ENCODE measurements at places on chromosomes 6 and 20.

DNA sequence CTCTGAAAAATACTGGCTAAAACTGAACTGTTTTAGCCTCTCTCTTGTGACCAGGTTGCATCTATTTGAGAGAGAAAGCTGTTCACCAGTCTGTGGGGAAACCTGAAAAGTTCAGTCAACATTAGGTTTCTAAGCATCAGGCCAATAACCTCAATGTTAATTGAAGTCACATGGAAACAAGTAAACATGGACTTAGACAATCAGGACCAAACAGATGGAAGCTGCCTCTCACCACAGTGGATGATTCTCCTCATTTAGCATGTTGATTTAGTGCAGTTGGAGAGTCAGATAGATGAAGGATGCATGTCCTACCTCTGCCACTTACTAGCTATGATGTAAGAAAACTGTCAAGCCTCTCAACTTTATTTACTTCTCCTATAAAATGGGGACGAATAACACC is 18.2 kb downstream of the SCGN start:
- DNase-seq, result no peak

DNA sequence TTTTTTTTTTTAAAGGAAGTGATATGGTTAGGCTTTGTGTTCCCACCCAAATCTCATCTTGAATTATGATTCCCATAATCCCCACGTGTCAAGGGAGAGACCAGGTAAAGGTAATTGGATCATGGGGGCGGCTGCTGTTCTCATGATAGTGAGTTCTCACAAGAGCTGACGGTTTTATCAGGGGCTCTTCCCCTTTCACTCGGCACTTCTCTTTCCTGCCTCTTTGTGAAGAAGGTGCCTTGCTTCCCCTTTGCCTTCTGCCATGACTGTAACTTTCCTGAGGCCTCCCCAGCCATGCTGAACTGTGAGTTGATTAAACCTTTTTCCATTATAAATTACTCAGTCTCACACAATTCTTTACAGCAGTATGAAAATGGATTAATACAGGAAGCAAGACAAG is 64.3 kb downstream of the ZFP64 start:
- no peak for DNase-seq

- no peak for DNase-seq
These were observed 22.7 kb downstream of the SNAI1 start for GRCh38 chr20:50005471-50005981.

DNA sequence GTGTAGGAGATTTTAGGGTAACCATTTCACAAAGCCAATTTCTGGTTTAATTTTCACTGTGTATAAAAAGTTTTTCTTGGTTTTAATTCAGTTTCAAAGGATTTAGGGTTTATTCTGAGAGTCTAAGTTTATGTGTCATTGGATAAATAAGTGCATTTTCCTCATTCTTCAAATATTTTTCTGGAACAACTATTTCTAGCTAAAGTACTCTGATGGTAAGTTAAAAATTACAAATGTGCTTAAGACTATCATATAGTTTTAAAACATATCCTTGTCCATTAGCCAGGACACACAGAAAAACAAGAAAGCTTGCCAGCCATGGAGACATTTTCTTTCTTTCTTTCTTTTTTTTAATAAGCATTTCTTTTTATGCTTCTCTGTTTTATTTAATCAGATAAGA is 333.0 kb downstream of the RFPL4B start:
- DNase-seq, result no peak

DNA sequence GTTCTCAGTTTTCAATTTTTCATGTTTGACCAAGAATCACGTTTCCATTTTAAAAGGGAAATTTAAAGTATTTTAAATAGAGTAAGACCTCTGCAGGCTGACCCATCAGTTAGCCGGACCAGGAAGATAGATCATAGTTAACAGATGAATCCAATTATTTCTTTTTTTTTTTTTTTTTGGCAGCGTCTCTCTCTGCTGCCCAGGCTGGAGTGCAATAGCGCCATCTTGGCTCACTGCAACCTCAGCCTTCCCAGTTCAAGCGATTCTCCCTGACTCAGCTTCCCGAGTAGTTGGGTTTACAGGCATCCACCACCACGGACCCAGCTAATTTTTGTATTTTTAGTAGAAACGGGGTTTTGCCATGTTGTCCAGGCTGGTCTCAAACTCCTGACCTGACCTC is 256.7 kb upstream of the CNR1 start:
- no peak for DNase-seq

- DNase-seq, result peak; percentile 41
These were observed 1027.2 kb upstream of the GJE1 start for GRCh38 chr6:141105481-141105880.

GRCh38 chr6:38214159-38214558 is 394.6 kb downstream of the ZFAND3 start:
- DNase-seq, result no peak

- no peak for DNase-seq
These were observed 61.4 kb upstream of the RIN2 start for GRCh38 chr20:19696620-19697019.

DNA sequence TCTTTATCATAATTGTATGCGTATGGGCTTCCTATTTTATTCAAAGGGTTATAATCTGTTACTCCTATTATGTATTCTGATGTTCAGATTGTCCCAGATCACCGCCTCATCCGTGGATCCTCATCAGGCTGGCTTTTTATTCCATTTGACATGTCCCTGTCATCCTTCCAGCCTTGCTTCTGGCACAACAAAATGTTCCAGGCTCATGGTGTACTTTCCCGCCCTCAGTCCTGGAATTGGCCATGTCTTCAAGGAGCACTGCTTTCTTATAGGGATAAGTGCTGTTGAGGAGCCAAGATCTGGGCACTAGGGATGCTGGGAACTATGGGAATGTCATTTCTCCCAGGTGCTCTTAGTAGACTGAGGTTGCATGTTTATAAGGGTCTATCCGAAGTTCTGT is 207.8 kb downstream of the JARID2 start:
- DNase-seq, result no peak

DNA sequence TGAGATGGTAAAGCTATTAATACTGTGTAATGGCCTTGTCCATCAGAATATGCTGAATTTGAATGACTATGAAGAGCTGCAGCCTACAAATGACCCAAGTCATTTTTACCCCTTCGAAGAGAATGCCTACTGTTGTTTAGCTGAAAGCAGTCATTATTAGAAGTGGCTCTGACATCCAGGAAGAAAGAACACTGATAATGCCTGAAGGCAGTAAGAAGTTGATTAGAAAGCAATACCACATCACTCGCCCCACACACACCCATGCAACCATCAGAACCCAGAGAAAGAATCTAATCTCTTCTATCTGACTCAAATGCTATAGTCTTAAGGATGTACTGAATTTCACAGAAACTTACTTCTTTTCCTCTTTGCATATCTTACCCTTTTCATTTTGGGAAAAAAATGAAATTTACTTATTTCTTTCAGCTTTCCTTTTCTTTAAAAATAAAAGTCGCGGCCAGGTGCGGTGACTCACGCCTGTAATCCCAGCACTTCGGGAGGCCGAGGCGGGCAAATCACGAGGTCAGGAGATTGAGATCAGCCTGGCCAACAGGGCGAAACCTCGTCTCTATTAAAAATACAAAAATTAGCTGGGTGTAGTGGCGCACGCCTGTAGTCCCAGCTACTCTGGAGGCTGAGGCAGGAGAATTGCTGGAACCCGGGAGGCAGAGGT is 61.0 kb downstream of the ARHGAP18 start:
- DNase-seq, result no peak

GRCh38 chr6:76230711-76231110 is 158.2 kb upstream of the IMPG1 start:
- DNase-seq, result no peak

DNA sequence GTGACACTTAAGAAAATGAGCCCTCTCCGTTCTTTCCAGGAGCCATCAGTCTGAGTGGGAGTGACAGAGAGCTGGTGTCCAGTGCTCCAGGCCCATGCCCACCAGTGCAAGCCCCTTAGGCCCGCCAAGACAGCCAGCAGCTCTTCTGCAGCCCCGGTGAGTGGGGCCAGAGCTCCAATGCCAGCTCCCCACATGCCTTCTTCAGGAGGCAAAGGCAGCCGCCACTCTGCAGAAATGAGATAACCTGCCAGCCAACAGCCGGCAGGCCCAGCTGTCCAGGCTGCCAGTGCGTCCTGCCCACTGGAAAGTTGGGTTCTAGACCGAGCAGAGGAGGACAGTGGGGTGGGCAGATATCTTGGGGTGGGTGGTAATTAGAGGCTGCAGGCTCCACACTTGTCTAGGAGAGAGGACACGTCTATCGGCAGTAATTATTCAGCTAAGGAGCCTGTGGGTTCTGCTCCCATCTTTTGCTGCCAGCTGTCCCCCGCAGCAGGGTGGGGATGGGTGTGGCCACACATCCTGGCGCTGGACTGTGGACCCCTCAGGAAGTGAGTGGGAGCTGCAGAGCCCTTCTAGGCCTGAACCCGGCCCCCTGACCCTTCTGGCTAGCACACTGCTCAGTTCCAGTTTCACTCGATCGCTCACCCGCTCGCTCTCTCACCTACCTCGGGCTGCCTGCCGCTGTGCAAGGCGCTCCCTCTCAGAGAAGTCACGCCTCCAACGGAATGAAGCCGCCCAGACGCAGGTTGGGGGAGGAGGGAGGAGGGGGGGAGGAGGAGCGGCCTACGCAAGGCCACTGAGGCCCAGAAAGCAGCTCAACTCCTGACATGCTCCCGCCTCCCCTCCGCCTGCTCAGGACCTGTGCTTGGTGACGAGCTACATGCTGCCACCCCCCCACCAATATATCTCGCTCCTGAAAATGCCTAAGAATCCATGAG is 3.6 kb downstream of the GRM4 start:
- no peak for DNase-seq

GRCh38 chr6:88513920-88514319 is 347.8 kb upstream of the CNR1 start:
- DNase-seq, result no peak

DNA sequence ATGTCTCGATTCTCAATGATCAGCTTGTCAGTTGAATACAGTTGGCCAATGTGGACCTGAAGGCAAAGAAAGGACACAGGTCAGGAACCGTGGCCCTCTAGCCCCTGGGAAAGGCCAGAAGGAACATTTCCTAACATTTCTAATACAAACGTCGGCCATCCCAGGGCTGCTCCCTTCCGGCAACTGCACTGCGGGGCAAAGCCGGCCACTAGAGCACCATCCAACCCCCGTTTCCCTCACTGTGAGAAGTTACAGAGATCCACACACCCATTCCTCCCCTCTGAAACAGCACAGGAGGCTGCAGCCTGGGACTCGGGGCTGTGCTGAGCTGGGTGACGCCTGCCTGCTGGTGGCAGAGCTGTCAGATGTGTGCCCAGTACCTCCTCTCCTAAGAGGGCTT is 24.3 kb downstream of the PPP1R3G start:
- DNase-seq, result no peak

GRCh38 chr20:40945754-40946450 is 82.7 kb upstream of the TOP1 start:
- no peak for DNase-seq

- no peak for DNase-seq
These were observed 115.4 kb downstream of the ZFP64 start for GRCh38 chr20:52076164-52076563.

GRCh38 chr6:41200901-41201763 is at the start of gene TREML2:
TREML2 (minus strand) TSS chr6:41201149; CDS start chr6:41201008, 141 bp downstream.
- DNase-seq, result no peak

GRCh38 chr20:23479043-23479442 is 11.9 kb upstream of the CST8 start:
- DNase-seq, result no peak

GRCh38 chr20:57598060-57598459 is 22.2 kb downstream of the ZBP1 start:
- no peak for DNase-seq

DNA sequence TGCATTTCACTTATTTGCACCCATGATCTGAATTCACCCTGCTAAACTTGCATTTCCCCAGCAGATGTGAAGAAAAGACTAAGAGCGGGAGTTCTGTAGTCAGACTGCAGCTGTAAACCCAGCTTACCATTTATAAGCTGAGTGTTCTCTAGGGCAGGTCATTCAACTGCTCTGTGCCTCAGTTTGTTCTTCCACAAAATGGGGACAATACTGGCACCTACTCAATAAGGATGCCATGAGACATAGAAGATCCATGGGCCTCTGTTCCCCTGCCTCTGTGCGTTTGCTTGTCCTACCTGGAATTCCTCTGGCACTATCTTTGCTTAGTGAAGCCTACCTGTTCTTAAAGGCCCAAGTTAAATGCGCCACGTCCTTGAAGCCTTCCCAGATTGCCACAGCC is 12.2 kb upstream of the MDFI start:
- no peak for DNase-seq

DNA sequence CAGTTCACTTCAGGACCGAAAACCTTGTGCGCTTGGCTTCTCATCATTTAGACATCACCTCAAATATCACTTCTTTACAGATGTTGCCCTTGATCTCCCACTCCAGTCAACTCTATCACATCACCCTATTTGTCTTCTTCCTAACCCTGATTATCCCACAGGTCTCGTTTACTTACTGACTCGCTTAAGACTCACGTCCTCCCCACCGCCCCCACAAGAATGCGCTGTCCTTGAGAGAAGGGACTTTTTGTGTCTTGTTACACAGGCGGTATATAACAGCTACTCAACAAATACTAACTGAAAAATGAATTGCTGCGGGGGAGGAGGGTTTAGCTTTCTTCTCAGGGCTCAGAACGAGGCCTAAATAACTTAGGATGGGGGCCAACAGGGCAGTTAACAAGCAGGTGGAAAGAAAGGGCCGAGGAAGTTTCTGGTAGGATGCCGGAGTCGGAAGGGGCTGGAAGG is 527 bp downstream of the TOMM34 start:
- DNase-seq, result peak; percentile 37

DNA sequence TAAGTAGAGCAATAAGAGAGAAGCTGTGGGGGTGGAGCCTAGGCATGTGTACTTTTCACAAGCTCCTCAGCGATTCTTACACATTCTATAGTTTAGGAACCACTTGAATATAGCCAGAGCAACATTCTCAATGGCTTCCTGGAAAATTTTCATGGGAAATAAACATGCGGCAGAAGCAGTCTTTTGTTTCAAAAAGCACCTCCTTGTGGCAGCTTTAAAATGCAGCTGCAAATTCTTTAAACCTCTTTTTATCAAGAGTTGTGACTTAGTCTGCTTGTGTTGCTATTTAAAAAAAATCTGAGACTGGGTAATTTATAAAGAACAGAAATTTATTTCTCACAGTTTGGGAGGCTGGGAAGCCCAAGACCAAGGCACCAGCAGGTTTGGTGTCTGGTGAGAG is 23.8 kb downstream of the NKX2-2 start:
- no peak for DNase-seq

DNA sequence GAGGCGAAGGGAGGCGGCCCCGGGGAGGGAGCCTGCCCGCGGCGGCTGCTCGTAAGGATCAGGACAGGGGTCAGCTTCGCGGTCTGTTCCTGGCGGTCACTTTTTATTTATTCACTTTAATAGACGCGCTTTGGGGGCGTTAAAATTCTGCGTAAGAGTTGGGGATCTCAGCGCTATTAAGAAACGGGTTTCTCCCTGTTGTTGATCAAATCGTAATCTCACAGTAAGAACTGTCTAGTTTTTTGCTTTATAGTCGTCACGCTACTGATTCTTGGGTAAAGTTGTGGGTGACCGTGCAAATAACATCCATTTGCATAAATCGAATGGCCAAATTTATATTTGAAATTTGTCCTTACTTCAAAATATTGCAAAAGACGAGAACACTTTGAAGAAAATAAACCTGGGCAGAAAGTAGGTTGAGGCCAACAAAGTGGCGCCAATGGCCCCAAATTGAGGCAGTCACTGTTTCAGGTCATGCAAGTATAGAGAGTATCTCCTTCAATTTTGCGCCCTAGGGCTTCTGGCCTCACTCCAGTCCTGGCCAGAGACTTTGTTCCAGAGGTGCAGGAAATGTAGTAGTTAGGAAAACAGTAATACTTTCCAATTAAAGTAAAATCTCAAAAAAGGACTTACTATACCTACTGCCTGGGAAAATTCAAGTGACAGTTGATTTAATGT is 963 bp upstream of the RMND1 start:
- no peak for DNase-seq

All from AG04449 (cell line).